ENCODE measurements at places on chromosomes 7 and 10. TPM values are rescaled to one million over a fixed set of nuclear protein-coding genes. Genes with fewer than 3 reads are reported as not detected.

The GRID1 gene
- total RNA-seq, result under 0.01 TPM

The MAP3K8 gene
- 15.7 TPM for total RNA-seq

The NPC1L1 gene
- not detected for total RNA-seq

The RADIL gene
- total RNA-seq, result 0.38 TPM

The DDX50 gene
- total RNA-seq, result 56.1 TPM

The TUBAL3 gene
- total RNA-seq, result not detected

The NME8 gene
- not detected for total RNA-seq

The OR13A1 gene
- total RNA-seq, result not detected

The CALHM3 gene
- not detected for total RNA-seq

Data from smooth muscle cell of the coronary artery (primary cell).